PC-3 (cell line): ENCODE measurements at places on chromosomes 7 and 10.

DNA sequence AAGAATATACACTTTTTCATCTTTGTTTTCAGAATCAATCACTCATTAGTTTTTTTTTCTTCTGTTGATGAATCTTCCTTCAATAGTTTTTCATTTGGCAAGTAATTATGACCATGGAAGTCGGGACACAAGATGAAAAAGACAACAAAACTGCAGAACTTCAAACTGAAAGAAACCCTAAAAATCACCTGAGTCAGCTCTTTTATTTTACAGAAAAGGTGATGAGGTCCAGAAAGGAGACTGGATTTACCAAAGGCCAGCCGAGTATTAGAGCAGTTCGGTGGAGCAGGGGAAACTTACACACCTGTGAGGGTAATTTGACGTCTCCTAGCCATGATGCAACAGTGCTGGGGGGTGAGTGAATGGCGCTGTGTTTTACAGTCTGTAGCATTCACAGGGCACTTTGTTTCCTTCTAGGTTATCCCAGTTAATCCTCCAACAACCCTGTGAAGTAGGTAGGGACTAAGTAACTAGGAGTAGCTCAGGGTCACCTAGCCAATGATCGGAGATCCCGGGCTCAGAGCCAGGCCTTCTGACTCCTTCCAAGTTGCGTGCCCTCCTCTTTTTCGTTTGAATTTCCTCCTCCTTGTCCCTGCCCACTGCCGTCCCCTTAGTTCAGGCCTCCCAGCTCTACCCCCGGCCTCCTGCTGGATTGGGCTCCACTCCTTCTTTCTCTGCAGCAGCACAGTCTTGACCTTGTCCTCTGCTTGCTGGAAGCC, 14.0 kb downstream of the RBM20 start:
- DNase-seq, result no peak

GRCh38 chr10:30637881-30638467, 8.4 kb upstream of the LYZL2 start:
- peak; percentile 86 for DNase-seq

DNA sequence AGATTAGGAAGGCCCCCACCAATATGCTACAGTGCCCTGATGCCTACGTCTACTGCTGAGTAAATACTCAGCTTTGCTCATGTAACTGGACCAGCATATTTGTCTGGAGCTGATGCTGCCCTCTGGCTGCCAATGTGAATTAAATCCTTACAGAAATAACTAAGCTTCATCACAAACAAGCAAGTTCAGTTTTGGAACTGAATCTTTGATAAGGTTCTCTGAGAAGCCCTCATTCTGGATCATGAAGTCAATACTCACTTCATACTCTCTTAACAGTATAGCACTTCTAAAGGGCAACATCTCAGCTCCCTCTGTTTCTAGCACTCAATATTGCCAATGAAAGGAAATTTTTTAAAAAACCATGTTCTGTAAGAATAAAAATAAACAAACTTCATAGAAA, 246.7 kb downstream of the ETV1 start:
- peak; percentile 69 for DNase-seq

GRCh38 chr7:4071370-4072058, 610.6 kb upstream of the FOXK1 start:
- no peak for DNase-seq

- no peak for DNase-seq
These were observed 18.7 kb downstream of the ZMIZ2 start for GRCh38 chr7:44767134-44767911.

- no peak for DNase-seq
These were observed 154.8 kb downstream of the ARHGAP12 start for GRCh38 chr10:31773749-31774298.

DNA sequence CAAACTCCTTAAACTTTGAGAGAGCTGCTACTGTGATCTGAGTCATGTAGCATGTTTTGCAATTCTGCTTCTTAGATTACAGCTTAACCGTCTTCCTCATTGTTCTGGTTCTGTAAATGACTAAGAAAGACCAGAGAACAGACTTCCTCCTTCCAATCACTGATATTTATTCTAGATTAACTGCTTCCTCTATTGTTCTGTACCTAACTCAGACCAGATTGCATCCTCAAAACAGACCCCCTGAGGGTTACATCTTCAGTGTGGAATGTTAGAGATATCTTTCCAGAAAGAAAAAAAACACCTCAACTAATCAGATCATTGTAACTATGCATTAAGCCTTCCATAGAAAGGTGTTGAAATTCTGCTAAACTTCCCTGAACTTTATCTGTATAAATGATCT, 5.7 kb upstream of the PIP start:
- peak; percentile 45 for DNase-seq

DNA sequence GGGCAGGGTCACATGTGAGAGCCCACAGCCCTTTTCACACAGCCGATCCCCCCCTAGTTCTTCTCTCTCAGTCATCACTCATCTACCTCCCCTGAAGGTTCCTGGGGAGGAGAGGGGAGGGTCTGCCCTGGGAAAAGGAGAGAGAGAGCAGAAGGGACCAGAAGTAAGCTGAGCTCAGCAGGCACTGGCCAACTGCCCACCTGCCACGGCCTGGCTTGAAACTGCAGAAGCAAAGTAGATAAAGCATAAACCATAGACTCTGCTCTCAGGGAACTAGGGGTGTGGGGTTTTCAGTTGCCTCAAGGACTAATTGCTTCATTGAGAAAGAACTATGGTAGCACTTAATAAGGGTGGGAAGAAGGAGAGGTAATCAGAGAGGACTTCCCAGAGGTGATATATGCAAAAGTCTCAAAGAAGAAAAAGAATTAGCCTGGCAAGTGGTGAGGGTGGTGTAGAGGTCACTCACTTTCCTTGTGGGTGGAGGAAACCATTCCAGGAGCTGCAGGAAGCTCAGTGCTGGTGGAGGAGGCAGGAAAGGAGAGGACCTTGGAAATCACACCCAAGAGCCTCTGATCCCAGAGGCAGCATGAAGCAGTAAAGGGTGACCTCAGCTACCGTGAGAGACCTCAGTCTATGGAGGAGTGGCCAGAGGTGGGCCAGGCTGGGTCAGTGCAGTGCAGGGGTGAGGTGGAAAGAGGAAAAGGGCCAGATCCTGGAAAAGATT, 17.2 kb downstream of the PILRA start:
- DNase-seq, result no peak

DNA sequence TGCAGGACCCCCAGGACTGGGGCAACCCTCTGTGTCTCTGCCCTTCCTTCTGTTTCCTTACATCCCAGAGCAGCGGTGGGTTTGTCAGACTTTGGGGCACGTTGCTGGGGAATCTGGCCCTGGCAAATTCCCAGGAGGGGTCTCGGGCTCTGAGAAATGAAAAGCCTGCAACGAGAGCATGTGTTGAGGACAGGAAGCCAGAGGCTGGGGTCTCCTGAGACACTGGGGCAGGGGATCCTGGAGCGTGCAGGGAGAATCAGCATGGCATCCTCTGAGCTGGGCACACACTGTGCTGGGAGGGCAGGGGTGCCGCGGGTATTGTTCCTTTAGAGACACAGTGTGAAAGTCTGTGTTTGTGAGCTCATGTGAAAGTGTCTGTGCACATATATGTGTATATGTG, 279.9 kb upstream of the PPP2R2D start:
- no peak for DNase-seq

- DNase-seq, result no peak
These were observed 74.4 kb upstream of the PRLHR start for GRCh38 chr10:118669835-118670234.

GRCh38 chr7:51732116-51732515, 415.5 kb upstream of the COBL start:
- no peak for DNase-seq

DNA sequence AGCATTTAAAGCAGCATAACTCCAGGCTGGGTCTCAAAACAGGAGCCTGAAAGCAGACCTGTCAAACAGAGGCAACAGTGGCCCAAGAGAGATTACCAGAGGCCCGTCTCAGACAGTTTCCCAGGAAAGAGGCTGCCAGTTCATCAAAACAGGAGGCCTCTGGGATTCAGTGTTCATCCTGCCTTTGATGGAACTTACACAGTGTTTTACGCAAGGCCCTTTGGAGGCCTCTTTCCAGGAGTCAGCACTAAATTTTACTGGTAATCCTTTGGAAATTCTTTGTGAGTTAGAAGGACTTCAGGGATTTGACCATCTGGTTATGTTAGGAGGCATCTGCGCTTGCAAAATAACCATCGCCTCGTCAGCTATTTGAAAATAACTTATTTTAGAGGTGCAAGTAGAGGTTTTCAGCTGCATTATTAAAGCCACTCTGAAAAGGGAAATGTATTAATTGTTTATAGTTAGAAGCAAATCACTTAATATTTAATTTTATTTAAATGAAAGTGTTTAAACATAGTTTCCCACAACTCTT, 501.2 kb upstream of the COBL start:
- no peak for DNase-seq

- no peak for DNase-seq
These were observed 46.7 kb downstream of the HTRA1 start for GRCh38 chr10:122508021-122508420.

- peak; percentile 63 for DNase-seq
These were observed at the start of gene ARHGAP22 for GRCh38 chr10:48604991-48605508. TSS of gene ARHGAP22 (minus strand) at chr10:48605073. CDS start at chr10:48604796, 277 bp downstream.

- no peak for DNase-seq
These were observed 34.4 kb upstream of the RSBN1L start for GRCh38 chr7:77661816-77662215.

- DNase-seq, result no peak
These were observed 141.4 kb downstream of the ARHGAP22 start for GRCh38 chr10:48463318-48464003.

- no peak for DNase-seq
These were observed 54.5 kb upstream of the EMX2 start for GRCh38 chr10:117488004-117488403.

DNA sequence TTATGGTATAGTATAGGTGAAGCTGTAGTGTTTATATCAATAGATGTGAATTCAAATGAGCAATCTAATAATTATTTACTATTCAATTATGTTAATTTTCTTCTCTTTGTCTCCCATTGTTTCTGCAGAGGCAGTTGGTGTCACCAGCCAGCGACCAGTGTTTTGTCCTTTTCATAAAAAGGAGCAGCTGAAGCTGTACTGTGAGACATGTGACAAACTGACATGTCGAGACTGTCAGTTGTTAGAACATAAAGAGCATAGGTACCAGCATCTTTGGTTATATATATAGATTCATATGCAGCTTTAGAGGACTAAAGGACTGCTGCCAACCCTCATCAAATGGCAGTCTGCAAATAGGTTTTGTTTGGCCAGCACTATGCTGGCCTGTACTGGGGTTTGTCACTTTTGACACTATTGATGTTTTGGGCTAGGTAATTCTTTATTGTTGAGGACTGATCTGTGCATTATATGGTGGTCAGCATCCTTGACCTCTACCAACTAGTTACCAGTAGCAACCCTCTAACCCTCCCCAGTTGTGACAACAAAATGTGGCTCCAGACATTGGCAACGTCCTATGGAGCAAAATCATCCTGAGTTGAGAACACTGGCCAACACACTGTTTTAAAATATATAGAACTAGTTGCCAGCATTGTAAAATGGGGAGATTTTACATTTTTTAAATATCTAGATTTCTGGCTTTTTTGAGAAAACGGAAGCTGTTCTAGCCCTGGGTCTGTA, 59.2 kb downstream of the TRIM24 start:
- no peak for DNase-seq

GRCh38 chr7:148699782-148700629, 1.3 kb downstream of the CUL1 start:
- DNase-seq, result peak; percentile 51

- DNase-seq, result no peak
These were observed 108.7 kb downstream of the ITIH5 start for GRCh38 chr10:7558036-7558435.

DNA sequence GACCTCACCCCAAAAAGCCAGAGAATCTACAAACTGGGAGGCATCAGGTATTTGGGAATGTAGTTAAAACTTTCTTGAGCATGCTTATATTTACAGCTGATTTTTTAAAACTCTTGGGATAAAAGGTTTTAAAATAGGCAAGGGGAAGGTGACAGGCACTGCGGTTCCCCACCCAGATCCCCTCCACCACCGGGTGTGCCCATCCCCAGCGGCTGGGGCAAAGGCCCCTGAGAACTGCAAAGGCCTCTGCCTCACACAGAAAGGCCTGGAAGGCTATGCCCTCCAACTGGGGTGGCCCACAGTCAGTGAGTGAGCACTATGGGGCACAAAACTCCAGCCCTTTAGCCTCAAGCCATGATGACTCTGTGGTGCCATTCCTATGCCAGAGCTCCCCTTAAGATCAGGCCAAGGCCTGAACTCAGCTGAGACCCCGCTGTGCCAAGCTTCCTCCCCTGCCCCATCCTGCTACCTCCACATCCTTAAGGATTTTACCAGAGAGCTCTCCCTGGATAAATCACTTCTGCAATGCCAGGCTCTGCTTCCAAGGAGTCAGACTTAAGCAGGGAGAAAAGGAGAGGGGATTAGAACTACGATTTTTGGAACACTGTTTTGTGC, 299.1 kb downstream of the GRID1 start:
- DNase-seq, result no peak

GRCh38 chr10:35339942-35340341, 3.6 kb downstream of the CCNY start:
- peak; percentile 71 for DNase-seq

DNA sequence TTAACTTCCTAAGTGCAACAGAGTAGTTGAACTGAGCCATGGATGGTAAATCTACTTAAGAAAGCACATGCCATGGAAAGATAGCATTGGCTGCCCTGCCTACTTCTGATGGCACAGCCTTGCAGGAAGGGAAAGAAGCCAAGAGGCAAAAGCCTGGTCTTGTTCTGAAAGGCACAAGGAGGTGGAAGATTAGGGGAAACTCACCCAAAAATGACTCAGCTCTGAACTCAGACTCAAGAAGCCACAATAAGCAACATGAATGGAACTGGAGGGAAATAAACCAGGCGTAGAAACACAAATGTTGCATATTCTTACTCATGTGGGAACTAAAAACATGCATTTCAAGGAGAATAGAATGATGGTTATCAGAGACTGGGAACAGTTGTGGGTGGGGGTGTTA, 20.8 kb upstream of the ALOX5 start:
- DNase-seq, result no peak

DNA sequence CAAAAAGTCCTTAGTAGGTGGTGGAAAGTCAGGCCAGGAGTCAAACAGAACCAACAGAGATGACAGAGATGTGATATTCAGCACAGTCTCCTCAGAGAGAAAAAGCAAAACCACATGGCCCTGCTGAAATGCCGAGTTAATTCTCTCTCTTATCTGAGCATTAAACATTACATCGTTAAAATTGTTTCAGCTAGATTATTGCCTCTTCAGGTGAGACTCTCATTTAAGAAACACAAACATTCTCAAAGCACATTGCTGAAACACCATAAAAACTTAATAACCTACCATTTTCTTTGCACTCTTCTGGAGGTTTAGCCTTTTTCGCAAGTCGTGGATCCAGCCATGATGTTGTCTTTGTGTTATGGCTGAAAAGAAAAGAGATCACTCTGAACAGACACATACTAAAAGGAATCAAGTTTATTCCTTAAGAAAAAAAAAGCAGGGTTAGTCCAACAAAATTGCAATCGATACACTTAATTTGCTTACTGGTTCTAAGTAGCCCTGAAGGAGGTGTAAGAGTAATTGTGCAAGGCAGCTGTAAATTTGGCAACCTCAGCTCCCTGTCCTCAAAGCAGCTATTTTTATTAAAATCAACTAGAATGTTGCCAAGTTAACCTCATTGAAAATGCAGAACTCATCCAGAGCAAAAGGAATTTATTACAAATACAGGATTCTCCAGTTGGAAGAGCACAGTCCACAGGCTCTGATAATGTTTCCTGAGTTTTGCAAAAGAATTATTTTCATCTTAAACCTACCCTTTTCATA, 691.1 kb downstream of the PHTF2 start:
- DNase-seq, result no peak
